KG1 (cell line): ENCODE measurements at places on chromosomes 3 and 15.

DNA sequence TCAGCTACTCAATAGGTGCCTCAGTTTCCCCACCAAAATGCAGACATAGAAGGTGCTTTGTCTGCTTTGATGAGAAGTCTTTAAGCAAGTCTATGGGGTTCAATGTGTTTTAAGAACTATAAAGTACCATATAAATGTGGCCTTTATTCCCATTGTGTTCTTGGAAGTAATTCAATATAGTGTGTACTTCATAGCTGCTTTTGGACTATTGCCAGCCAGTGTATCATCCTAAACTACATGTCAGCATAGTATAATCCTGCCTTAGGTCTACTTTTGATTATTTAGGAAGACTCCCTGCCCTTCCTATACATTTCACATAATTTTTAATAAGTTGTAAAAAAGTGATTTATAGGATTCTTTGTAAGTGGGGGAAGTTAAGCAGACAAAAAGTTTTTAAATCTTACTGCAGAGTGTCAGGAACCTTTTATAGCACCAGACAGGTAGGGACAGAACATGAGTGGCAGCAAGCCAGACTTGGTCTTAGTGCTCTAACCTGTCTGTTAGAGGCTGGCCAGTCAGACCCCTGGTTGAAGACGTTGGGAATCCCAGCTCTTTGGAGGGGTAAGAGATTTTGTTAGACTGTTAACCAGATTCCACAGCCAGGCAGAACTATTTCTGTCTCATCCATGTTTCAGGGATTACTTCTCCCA lies 48.4 kb downstream of the MLH1 start:
- no peak for DNase-seq

GRCh38 chr3:119145128-119145499 lies 851 bp upstream of the TEX55 start:
- no peak for DNase-seq

GRCh38 chr3:179174316-179174715 lies 26.2 kb downstream of the PIK3CA start:
- DNase-seq: no peak

GRCh38 chr15:31265090-31265870 lies 61.4 kb upstream of the KLF13 start:
- DNase-seq: no peak

GRCh38 chr3:73324203-73325155 lies 263.0 kb downstream of the EBLN2 start:
- DNase-seq: no peak

DNA sequence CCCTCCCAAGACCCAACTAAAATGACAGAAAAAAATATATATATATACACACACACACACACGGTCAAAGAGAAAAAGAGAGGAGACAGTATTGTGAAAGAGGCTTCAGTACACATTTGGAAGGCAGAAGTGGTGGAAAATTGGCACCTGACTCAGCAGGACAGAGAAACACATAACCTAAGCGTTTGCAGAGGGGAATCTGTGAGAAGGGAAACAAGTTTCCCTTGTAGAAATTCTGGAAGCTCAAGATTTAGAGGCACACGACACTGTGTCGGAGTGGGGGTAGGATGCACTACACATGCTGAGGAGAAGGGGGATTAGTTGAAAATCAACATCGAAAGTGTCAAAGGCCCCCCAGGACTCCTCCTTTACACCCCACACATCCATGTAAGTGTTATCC lies 53.1 kb downstream of the PAK2 start:
- no peak for DNase-seq

DNA sequence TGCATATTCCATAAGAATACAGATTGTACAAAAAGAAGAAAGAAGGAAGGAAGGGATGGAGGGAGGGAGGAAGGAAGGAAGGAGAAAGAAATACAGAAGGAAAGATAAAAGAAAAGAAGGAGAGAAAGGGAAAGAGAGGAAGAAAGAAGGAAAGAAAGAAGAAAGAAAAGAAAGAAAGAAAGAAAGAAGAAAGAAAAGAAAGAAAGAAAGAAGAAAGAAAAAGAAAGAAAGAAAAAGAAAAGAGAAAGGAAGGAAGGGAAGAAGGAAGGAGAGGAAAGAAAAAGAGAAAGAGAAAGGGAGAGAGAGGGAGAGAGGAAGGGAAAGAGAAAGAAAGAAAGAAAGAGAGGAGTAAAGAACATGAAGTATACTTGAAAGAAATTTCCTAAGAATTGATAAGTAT lies 577.9 kb upstream of the ALCAM start:
- DNase-seq: no peak

DNA sequence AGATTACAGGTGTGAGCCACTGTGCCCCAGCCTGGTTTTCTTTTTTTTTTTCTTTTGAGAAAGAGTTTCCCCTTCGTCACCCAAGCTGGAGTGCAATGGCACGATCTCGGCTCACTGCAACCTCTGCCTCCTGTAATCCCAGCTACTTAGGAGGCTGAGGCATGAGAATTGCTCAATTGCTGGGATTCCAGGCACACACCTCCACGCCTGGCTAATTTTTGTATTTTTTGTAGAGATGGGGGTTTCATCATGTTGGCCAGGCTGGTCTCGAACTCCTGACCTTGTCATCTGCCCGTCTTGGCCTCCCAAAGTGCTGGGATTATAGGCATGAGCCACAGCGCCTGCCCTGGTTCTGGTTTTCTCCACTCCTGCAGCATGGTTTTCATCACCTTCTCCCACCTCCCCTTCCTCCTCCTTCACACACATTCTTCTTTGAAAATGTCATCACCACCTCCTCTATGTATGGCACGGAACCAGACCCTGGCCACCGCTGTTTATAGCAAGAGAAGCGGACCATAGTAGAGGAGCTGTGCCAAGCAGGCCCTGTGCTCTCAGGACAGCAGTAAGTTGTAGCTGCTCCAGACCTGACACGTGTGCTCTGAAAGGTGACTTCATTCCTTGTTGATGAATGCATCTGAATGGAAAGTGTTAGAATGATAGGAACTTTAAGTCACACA lies 14.6 kb upstream of the AHSG start:
- no peak for DNase-seq
